GF-D8 (cell line): ENCODE measurements at places on chromosomes 7 and 10.
A peak's percentile ranks its signal among the peaks of the same experiment; 100 is the strongest.

- DNase-seq = no peak
Measured at GRCh38 chr10:105096316-105096715, 455.2 kb downstream of the SORCS3 start.

DNA sequence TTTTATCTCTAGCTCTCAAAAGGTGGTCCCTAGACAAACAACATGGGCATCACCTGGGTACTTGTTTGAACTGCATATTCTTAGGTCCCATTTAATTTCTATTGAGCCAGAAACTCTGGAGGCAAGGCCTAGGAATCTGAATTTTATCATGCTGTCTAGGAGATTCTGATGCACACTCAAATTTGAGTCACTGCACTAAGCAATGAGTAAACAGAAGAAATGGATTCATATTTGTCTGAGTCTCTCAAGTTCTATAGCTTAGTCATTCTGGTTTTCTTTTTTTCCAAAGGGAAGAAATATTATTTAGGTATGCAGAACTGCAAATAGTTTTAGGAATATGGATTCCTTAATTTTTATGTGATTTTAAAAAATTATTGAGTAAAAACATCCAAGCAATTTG, 185.5 kb downstream of the SEMA3A start:
- no peak for DNase-seq

GRCh38 chr10:107689323-107689722, 524.8 kb upstream of the SORCS1 start:
- no peak for DNase-seq

GRCh38 chr7:130444234-130444633, 3.4 kb upstream of the CEP41 start:
- DNase-seq = no peak

DNA sequence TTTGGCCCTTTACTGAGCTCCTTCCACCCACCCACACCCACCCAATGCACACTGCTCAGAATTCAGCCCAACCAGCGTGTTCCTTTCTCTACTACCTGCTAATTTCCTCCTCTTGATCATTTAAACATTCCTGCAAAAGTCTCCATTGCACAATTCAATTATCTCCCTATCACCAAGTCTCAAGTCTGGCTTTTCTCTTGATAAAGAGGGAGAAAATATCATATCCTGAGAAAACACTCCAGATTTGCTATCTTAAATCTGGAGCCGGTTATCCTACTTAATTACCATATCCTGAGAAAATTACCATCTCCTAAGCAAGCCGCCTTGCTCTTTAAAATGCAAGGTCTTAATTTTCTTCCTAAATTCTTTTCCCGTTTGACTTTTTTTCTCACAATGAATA, 505.5 kb downstream of the XPNPEP1 start:
- no peak for DNase-seq

- no peak for DNase-seq
Measured at GRCh38 chr7:112630565-112630964, 149.8 kb downstream of the LSMEM1 start.

DNA sequence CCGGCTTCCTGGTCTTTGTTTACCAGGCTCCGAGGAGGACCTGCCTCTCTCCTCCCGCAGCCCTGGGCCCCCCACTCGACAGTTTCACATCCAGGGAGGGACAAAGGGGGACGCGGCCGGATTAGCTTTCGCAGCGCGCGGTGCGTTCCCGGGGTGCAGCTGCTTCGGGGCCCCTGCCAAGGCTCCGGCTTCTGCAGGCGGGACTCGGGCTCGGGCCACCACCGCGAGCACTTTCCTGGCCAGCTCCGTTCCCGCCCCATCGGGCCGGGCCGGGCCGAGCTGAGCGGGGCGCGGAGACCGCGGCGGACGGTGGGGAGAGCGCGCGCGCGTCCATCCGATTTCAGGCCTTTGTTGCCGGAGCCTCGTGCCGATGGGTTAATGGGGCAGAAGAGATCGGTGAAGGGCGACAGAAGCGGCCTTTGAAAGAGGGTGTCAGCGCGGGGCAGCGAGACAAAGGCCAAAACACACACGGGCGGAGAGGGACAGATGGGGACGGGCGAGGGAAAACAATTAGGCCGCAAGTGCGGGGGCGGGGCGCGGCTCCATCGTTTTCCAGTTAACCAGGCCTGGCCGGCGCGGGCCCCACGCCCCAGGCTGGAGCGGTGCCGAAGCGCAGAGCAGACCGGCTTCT, 8.5 kb upstream of the UNCX start:
- DNase-seq = no peak

DNA sequence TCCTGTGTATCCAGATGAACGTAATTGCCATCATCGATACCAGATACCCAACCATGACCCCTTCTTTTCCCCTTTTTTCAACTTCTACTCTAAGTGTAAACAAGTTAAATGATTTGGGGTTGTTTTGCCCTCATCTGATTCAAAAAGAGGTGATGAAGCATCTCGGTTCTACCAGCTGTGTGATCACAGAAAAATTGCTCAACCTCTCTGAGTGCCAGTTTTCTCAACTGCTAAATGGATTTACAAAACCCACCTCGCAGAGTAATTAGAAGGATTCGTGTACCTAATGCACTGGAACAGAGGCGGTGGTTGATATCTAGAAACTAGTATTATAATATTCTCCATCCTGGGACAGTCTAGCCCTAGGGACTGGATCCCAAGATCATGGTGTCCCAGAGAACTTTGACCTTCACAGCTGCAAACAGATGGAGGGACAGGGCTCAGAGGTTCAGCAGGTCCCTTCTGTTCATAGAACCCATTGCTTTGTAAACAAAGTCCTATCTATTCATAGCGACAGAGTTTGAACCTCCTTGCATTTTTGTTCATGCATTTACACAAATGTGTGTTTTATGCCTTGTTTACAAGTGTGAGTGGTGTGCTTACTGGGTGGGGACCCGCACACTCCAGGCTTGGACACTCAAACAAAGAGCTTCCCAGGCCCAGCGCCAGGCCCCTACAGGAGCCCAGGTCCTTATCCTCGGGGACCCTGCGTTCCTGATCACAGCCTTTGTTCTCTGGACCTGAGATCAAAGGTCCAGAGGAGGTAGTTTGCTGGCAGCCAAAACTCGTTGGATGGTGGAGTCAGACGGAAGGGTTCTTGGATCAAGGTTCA, 46.4 kb downstream of the CALML3 start:
- no peak for DNase-seq

- no peak for DNase-seq
Measured at GRCh38 chr10:112307358-112308124, 24.3 kb downstream of the TECTB start.

DNA sequence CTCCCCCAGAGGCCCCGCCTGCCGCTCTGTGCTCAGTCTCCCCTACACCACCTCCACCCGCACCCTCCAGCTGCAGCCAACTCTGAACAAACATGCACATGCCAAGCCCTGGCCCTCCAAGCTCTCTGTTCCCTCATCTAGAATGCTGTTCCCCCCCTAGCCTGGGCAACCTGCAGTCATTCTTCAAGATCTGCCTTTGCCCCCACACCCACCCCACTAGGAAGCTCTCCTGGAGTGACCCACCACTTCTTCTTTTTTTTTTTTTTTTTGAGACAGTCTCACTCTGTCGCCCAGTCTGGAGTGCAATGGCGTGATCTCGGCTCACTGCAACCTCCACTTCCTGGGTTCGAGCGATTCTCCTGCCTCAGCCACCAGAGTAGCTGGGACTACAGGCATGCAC, 13.7 kb downstream of the MYL10 start:
- no peak for DNase-seq

DNA sequence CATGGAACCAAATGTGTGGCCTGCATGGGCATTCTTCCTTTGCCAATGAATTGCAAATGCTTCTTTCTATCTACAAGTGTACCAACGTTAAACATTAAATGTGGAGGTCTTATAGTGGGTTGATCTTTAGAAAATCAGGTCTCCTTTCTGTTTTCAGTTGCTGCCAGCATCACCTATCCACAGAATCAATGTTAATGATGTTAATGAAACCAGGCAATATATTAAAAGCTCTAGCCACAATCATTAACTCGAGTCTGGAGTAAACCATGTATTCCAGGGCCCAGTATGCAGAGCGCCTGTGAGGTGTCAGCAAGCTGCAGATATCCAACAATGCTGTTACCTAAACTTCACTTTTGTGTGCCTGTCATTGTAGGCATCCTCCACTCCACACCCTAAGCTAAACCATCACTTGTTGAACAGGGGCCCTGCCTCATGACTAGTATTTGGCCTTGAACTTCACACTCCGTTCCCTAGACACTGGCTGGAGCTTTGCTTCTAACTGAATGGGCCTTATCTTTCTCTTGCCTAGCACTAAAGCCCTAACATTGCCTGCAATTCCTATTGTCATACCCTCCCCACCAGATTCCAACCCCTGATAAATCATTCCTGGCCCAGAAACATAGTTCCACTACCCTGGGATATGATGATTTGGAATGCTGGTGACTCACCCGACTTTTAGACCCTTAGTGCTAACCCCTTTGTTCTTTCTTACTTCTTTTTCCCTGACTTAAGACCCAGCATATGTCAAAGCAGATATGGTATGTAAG, 24.3 kb upstream of the ITGB8 start:
- DNase-seq = no peak

- DNase-seq = peak; percentile 37
Measured at GRCh38 chr10:27536437-27536836, 32.3 kb downstream of the RAB18 start.
